ENCODE measurements at places on chromosomes 1 and 21. TPM values are rescaled to one million over a fixed set of nuclear protein-coding genes. Genes with fewer than 3 reads are reported as not detected.

Gene SH2D5
- 0.84 TPM for total RNA-seq

Gene VPS72
- 24.1 TPM for total RNA-seq

- no peak for DNase-seq
Measured at GRCh38 chr1:239527051-239527693, 140.8 kb downstream of the CHRM3 start.

GRCh38 chr1:227947676-227948492 lies at the start of gene WNT9A:
Gene WNT9A (minus strand): TSS chr1:227947932. CDS start chr1:227947887, 45 bp downstream.
- DNase-seq = no peak

Gene FMO1
- total RNA-seq = 9.5 TPM

DNA sequence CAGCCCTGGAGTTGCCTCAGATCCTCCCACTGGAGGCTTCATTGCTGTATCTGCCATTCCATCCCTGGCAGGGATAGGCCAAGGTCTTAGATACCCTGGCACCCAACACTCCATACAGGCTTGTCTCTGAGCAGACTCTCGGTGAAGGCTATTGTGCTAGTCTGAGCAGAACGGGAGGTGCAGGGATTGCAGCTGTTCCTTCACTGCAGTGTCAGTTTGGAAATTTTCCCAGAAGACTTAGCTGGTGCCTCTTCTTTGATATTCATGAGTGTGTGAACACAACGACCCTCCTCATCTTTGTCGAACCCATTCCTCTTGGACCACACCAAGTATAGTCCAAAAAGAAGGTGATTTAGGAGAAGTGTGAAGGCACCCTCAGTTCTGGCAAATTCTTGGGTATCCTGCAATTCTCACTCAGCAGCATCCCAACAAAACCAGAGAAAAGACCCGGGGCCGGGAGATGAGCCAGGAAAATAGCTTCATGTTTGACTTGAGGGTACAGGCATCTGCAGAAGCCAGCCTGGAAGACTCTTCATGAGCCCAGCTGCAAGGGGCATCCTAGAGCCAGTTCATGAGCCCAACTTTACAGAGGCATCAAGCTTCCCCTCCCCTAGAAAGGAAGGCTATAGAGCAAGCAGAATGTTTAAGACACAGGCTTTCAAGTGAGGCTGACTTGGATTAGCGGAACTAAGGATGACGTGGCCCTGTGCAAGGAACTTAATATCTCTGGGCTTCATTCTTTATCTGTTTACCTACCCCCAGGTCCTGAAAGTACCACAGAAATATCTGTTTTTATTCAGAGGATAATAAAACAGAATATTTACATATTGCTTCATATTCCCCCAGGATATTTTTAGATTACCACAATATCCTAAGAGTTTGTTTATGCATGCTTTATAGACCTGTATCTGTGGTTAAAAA lies 38.8 kb upstream of the HAO2 start:
- no peak for DNase-seq

Gene ZNF683
- not detected for total RNA-seq

Gene PHLDA3
- 104 TPM for total RNA-seq

Gene CCDC181
- total RNA-seq = 0.25 TPM

Gene TTC34
- total RNA-seq = 0.25 TPM

GRCh38 chr1:30632481-30632880 lies 90.9 kb downstream of the MATN1 start:
- DNase-seq = no peak

DNA sequence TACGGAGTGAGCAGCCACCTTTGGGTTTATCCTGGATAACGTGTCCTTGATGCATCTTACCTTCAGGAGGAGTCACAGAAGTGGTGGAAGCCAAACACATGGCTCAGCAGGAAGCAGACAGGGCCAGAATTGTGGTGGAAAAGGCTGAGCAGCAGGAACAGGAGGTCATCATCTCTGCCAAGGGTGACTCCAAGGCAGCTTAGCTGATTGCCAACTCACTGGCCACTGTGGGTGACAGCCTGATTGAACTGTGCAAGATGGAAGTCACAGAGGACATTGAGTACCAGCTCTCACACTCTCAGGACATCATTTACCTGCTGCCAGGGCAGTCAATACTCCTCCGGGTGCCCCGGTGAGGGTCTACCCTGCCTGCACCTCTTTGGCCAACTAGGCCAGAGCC lies 179.3 kb downstream of the FAF1 start:
- no peak for DNase-seq

DNA sequence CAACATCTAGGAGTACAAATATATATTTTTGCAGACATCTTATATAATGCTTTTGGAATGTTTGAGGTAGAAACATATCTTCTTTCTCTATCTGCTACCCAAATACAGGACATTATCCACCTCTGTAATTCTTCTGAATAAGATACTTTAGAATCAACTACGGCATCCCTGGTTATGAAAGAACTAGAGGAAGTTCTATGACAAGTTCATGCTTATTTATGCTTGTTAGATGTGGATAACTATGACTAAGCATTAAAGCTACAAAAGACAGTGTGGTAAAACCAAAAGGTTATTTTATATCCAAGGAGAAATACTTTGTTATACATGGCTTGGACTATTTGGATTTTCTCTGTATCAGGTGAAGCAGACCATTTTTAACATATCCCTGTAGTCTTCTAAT lies 894.0 kb downstream of the KCNT2 start:
- DNase-seq = no peak

Gene ARHGEF16
- total RNA-seq = 1.8 TPM

Gene TNFRSF9
- 0.46 TPM for total RNA-seq

- DNase-seq = no peak
Measured at GRCh38 chr1:154741741-154742495, 128.2 kb downstream of the KCNN3 start.

Gene LDLRAP1
- total RNA-seq = 13.2 TPM

Gene LRRC53
- not detected for total RNA-seq

- no peak for DNase-seq
Measured at GRCh38 chr1:151065089-151065645, 5.0 kb downstream of the MLLT11 start.

Gene LCE2C
- total RNA-seq = not detected

- no peak for DNase-seq
Measured at GRCh38 chr1:2975466-2976179, 45.6 kb upstream of the ACTRT2 start.

DNA sequence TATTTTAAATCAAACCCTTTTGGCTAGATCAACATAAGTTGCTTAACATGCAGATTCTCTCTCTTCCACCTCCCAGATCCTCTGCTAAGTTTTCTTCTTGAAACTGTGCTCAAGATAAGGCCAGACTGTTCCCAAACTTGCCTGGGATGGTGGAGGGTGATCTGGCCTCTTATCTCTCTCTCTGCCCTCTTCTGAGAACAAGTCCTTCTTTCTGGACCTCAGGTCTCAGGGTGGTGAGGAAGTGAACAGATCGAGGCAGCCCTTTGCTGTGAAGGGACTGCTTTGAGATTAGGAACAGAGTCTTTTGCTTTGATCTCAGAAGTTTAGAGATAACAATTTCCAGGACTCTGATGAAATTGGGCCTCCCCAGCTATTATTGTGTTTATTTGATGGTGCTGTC lies 70.7 kb downstream of the HUNK start:
- DNase-seq = no peak

GRCh38 chr1:117654493-117655219 lies 48.8 kb downstream of the TENT5C start:
- DNase-seq = no peak

Gene PAQR7
- 7.2 TPM for total RNA-seq

DNA sequence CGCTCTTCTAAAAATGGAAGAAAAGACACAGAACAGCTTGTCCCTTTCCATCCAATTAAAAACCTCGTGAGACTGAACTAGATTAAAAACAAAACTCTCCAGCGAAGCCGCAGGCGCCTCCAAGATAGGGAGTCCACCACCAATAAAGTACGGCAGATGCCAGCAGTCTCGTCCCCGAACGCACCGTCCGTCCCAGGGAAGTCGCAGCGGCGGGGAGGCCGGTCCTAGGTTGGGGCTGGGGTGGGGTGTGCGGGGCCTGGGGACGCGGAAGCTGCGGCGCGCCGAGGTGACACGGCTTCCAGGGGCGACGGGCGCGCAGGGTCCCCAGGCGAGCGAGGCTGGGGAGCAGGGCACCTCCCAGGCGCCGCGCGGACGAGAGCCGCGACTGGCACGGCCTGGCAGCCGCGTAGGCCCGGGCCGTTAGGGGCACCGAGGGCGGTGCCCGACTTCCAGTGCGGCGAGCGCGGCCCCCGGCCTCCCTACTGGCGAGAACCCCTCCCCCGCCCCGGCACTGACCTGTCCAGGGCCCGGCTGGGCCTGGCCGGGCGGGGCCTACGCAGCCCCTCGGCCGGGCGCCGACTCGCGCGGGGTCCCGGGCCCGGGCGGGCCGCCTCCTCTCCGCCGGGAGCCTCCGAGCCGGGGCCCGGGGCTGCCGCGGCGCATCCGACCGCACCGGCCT lies 28.3 kb upstream of the A3GALT2 start:
- no peak for DNase-seq

GRCh38 chr1:18580691-18581419 lies 49.8 kb upstream of the PAX7 start:
- no peak for DNase-seq

Gene CHIA
- not detected for total RNA-seq

- DNase-seq = no peak
Measured at GRCh38 chr21:35057428-35057827, 8.3 kb upstream of the RUNX1 start.

DNA sequence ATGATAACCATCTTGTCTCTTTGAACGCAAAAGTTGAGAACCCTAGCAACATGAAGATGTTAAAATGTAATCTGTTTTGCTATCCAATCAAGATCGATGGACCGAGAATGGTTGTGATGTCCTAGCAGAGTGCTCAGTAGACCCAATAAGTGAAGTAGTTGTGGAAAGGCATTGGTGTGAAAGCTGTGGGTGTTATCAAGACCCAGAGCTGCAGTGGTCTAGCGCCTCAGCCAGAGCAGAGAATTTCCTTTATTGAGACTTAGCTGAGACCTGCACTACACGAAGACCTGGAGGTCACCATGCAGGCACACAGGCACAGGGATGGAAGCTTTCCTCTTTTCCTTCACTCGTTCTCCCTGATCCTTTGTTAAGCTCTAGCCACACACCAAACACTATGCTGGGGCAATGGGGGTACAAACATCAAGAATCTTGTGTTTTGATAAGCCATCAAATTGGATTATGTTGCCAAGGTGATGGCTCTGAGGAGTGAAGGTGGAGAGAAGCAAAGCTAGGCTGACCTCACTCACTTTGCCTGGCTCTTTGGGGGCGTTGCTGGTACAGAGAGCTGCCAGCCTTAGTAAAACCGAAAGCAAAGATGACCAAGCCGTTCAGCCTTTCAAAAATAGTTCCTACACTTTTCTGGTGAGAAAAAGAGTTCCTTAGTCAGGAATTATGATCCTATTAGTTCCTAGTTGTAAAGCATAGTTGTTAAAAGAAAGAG lies 24.1 kb downstream of the METTL13 start:
- no peak for DNase-seq

Gene VWA5B1
- not detected for total RNA-seq

GRCh38 chr1:170530972-170531757 lies 801 bp upstream of the GORAB start:
- DNase-seq = no peak

All from omental fat pad (tissue), 4 donors.